Activated T-cell treated with anti-CD3 and anti-CD28 coated beads for 4 hours (primary cell): ENCODE measurements at places on chromosomes 16 and 17.

DNA sequence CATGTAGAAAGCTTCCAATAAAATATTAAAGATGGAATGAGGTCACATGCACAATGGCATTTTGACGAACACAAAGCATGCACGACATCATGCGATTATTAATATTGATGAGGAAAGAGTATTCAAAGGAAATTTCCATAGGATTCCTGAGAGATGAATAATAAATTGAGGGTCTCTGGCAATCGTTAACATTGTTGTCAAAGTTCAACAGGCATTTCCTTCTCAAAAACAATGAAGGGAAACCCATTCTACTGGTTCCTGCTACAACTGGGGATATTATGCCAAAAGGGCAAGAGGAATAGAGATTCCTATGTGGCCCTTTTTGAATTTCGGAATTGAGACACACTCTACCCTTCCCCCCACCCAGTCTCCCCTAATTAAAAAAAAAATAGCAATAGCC, 128.3 kb upstream of the NUDT7 start:
- no peak for DNase-seq

GRCh38 chr16:80852261-80852872, 48.0 kb upstream of the CDYL2 start:
- DNase-seq = no peak

DNA sequence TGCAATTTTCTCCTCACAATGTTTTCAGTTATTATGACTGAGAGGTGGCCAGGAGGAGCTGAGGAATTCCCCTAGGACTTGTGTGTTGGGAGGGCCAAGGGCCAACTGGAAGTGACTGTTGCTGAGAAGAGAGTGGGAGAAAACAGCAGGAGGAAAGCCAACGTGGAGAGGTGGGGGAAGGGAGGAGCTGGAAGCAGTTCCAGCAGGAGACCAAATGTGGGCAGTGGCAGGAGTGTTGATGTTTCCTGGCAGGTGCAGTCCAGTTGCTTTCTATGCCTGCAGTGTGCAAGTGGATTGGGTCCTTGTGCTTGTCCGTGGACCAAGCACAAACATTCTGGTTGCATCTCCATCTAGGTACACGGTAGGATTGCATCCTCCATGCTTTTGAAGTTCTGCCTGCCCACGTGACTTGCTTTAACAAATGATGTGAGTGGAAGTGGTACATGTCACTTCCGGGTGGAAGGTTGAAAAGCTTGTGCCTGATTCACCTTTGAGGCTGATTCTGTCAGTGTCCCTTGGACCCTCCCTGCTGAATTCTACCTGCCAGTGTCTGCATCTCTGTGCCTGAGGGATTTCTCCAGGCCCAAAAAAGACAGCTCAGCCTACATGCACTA, 54.7 kb upstream of the CRHR1 start:
- DNase-seq = no peak

GRCh38 chr16:30519120-30520049, 7.0 kb downstream of the ZNF768 start:
- no peak for DNase-seq

GRCh38 chr16:26525856-26526255, 540.9 kb upstream of the C16orf82 start:
- DNase-seq = no peak

DNA sequence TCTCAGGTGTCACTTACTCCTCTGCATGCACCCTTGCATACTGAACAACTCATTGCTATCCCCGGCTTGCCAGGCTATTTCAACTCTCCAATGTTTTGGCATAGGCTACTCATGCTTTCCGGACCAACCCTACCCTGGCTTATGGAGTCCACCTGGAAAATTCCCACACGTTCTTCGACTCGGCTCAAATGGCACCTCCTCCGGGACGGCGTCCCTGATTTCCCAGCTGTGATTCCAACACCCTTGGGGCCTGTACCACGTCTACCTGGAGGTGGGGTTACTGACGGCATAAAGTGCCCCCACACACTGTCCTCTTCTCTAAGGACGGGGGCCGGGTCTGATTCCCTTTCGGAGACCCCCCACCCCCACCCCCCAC, 498 bp downstream of the SMYD4 start:
- no peak for DNase-seq

DNA sequence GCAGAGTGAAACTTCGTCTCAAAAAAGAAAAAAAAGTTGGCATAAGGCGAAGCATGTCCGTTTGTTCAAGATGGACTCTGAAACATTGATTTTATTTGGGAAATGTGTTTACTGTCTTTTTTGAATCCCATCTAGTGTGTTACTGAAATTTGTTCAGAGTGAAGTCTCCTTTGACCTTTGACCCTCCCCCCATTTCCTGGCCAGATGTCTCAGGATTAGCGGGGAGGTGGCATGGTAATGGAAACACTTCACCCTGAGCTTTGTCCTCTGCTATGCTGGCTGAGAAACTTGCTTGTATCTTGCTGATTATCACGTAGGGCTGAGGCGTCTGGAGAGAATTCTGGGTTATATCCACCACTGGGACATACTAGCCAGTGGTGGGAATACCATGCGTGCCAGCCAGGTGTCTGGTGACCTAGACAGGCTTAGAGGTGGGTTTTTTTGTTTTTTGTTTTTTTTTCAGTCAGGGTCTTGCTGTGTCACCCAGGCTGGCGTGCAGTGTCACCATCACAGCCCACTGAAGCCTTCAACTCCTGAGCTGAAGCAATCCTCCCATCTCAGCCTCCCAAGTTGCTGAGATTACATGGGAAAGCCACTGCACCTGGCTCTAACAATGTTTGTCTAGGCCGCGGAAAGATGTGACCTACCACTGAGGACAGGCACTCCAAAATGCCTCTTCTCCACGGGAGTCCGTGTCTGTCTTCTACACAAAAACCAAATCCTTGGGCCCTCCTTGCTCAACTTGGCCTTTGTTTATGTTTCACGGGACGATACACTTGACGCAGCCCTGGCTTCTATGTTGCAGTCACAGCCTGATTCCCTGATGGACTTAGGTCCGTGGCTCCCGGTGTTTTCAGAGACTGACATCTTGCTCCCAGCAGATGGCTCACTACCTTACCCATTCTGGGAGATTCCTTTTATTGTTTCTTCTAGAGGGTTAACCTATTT, 6.6 kb upstream of the GALK1 start:
- DNase-seq = no peak

DNA sequence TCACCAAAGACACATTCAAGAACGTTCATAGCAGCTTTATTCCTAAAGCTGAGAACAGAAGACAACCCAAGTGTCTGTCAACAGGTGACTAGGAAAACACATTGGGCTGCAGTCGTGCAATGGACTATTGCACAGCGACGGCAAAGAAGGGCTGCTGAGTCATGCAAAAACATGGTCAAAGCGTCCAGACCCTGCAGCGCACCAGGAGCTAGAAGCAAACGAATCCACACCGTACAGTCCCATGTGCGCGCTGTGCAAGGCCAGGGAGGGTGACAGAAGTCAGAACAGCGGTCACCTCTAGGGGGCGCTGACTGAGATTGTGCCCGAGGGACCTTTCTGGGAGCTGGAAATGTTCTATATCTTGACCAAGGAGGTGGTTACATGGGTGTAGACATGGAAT, 266.4 kb downstream of the MAF start:
- DNase-seq = peak; percentile 7
